ENCODE measurements at places on chromosomes 11 and 22.
A peak's percentile ranks its signal among the peaks of the same experiment; 100 is the strongest.

GRCh38 chr11:35747668-35748067 is 85.1 kb downstream of the TRIM44 start:
- DNase-seq: no peak

- no peak for DNase-seq
These were observed 22.7 kb downstream of the ARL14EP start for GRCh38 chr11:30345644-30346043.

- no peak for DNase-seq
These were observed 1.2 kb downstream of the ALDH3B1 start for GRCh38 chr11:68011051-68011943.

- no peak for DNase-seq
These were observed 9.6 kb downstream of the FAM118A start for GRCh38 chr22:45319324-45319685.

- no peak for DNase-seq
These were observed 164.6 kb downstream of the ETS1 start for GRCh38 chr11:128422576-128423370.

DNA sequence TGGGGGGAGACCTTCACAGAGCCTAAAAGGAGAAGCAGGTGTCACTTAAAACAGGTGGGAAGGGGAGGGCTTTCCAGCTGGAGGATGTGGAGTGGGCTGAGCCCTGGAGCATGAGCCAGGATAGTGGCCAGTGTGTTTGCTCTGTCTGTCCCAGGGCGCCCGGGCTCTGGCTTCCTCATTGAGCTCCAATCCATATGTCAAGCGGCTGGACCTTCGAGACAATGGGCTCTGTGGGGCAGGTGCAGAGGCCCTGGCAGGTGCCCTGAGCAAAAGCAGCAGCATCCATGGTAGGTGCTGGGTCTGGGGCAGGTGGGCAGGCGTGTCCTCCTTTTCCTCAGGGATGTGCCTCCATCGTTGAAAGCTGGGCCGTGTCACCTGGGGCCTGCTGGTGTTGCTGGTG is 2.0 kb downstream of the LRRC74B start:
- DNase-seq: no peak

DNA sequence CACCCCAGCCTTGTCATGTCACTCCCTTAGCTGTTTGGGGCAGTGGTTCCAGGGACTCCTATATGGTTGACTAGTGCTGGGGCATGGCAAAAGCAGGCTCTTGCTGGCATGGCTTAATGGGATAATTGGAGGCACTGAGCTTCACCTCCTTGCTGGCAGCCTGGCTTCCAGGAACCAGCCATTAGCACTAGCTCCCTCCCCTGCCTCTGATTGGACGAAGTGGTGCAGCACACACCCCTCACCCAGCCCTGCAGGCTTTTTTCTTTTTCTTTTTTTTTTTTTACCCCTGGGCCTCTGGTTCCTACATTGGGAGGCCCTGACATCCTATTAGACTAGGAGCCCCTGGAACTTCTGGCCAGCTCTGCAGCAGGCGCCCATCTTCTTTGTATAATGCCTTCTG is 18.6 kb downstream of the PHLDB1 start:
- no peak for DNase-seq

- DNase-seq: no peak
These were observed 80.6 kb downstream of the GRIA4 start for GRCh38 chr11:105690467-105690866.

DNA sequence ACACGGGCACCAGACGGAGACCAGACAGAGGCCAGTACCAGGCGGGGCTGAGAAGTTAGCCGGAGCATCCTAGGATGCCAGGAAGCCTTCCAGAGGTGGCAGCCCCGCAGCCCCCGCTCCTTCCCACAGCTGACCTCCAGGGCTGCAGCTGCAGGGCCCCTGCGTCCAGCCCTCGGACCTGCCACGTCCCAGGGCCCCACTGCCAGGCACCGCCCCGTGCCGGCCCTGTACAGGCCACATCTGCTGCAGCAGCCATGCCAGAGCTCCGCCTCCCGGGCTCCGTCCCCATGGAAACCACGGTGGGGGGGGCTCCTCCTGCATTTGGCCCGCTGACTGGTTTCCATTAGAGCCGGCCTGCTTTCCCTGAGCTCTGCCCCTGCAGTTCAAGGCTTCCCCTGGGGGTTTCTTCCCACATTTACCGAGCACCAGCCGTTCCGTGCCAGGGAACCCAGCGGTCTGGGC is 62.5 kb upstream of the PPARA start:
- peak; percentile 71 for DNase-seq

- no peak for DNase-seq
These were observed 27.6 kb upstream of the CEP295 start for GRCh38 chr11:93633835-93634234.

GRCh38 chr22:41660416-41660815 is 28.3 kb downstream of the SNU13 start:
- no peak for DNase-seq

DNA sequence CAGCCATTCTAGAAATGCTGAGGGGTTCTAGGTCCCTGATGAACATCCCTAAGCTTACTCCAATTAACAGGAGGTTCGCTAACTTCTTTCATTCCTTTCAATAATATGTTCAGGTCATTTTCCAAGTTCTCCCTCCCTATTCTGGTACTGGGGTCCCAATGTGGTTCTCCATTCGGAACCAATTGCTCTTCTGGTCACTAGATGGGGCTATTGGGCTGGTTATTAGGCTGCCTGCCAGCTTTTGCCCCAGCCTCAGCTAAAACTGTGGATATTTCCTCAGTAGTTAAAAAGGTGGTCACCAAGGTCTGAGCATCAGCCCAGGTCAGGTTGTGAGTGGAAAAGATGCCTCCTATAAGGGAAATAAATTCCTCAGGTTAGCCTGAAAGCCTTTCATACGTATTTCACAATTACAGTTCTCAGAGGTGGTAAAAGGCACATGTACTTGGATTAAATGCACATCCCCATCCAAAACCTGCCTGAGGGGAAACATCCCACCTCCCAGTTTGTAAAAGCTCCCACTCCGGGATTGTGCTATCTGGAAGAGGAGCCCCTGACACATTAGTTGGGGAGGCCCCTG is 161.1 kb upstream of the CCDC179 start:
- DNase-seq: peak; percentile 84

DNA sequence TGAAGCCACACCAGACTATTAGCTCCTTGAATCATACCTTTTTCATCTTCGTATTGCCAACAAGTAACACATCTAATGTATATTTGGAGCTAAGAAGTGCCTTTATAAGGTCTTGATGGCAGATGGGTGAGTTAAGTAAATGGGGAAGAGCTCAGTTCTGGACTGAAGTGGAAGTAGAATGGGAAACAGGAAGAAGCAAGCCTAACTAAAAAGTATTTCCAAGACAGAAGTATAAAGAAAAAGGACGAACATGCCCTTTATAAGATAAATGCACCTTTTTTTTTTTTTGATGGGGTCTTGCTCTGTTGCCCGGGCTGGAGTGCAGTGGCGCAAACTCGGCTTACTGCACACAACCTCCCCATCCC is 14.5 kb downstream of the CRTAM start:
- DNase-seq: no peak

- no peak for DNase-seq
These were observed 18.1 kb upstream of the ELF5 start for GRCh38 chr11:34531663-34532062.

- DNase-seq: no peak
These were observed 22.3 kb downstream of the KCNQ1 start for GRCh38 chr11:2466869-2467694.

- DNase-seq: no peak
These were observed 106.8 kb downstream of the ABTB2 start for GRCh38 chr11:34250732-34251588.

- peak; percentile 73 for DNase-seq
These were observed 92.6 kb downstream of the OR5AK2 start for GRCh38 chr11:57081356-57081755.

DNA sequence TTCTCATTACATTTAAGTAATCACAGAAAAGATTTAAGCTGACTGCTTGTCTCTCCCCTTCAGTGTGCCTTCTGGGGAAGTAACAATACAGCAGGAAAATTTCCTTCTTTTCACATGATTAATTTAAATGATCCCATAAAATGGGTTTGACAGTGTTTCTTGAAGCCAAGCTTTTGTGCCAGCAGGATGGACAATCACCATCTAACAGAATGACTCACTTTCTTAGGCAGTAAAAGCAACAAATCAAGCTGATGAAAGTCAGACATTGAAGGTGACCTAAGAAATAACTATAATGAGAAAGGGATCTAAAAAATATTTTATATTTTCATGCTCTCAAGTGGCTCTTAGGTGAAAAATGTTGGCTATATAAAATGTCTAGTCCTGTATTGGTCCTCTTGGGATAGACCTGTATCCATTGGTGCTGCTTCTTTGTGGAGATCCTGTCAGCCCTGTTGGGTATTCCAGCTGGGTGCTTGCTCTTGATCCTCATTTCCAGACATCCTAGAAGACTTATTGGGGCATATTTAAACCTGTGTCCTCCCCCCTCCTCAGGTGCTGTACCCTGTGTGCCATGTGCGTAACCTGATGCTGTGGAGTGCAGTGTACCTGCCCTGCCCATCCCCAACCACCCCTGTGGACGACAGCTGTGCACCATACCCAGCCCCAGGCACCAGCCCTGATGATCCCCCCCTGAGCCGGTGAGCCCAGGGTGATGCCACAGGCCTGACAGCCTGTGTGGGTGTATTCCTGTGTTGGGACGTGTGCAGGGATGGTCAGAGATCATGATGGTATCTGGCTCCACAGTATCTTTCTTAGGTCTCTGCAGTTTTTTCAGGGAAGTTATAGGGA is 62.7 kb upstream of the HORMAD2 start:
- DNase-seq: no peak

GRCh38 chr22:39685336-39686177 is 115.0 kb downstream of the CACNA1I start:
- no peak for DNase-seq

DNA sequence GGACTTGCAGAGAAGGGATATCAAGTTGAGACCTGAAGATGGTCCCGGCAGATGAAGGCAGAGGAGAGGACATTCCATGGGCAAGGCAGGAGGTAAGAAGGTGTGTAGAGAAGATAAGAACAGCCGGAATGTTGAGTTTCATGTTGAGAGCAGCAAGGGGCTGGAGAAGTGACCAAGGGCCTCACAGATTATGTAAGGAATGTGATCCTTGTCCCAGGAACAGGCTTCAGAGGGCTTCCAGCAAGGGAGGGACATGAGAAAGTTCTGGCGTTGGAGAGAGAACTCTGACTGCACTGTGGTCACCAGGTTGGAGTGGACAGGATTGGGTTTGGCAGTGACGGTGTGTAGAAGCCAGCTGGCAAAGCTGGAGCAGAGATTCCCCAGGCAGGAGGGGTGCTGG is 27.6 kb upstream of the PPFIA1 start:
- no peak for DNase-seq

- no peak for DNase-seq
These were observed 561.0 kb downstream of the SOX6 start for GRCh38 chr11:15795378-15795777.

GRCh38 chr11:125155100-125155444 is 9.5 kb upstream of the PKNOX2 start:
- no peak for DNase-seq

- no peak for DNase-seq
These were observed 9.7 kb upstream of the OR52J3 start for GRCh38 chr11:5036669-5037068.

DNA sequence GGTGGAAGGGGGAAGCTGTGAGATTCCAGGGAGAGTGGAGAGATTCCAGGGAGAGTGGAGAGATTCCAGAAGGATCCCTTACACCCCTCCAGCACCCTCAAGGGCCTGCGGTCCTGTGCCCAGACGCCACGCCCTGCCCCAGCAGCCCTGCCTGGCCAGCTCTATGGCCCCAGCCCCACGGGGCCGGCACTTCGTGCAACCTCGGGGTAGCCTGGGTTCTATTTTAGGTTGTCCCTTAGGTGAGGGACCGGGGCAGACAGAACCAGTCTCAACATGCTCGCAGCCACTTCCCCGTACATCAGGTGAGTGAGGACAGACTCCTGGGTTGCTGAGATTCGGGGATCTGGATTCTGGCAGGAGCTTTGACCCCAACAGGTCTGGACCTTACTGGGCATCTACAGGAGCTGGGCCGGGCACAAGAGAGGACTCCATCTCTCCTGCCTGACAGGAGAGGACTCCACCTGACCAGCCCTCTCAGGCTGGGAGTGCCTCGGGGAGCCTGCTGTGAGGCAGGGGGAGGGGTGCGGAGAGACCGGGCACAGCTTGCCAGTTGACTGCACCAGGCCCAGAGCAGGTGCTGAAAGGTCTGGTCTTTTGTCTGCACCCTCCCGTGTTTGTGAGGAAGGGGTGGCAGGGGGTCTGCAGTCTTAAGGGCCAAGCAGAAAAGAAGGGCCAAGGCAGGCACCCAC is 8.5 kb upstream of the ADORA2A start:
- no peak for DNase-seq

DNA sequence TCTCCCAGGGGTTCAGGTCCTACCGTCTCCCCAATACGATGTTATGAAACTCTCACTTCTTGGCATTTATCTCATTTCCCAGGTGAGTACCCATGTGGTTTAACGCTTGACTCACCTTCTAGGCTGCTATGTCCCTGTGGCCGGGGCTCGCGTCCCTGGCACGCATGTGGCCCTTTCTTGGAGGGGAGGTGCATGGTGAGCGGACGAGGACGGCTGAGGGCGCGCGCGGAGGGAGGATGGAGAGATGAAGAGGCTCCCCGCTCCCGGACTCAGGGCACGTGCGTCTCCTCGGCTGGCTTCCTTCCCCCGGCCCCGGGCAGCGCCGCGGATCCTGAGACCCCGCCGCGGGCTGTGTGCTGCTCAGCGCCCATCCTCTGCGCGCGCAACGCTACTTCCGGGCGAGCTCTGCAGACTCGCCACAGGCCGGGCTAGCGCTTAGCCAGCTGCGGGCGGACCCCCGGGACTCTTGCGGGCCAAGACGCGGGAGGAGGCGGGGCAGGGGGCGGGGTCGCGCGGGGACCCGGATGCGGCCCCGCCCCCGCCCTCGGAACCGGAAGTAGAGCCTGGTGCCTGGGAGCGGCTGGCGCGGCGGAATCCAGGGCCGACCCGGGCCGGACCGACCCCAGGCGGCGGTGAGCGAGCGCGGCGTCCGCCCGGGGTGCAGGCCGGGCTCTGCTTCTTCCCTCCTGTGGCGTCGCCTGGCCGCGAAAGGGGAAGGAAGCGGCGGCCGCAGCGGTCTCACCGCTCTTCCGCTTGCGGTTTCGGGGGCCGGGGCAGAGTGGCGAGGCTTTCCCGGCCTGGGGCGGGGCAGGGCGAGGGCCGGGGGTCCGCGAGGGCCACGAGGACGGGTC is at the start of gene CTTN:
TSS of gene CTTN (plus strand) at position 547 of the 851 bp plus-strand sequence. CDS start 8,769 bp downstream, outside the sequence.
- DNase-seq: peak; percentile 85

- no peak for DNase-seq
These were observed 732.6 kb upstream of the LUZP2 start for GRCh38 chr11:23764286-23764685.

- no peak for DNase-seq
These were observed 456 bp upstream of the PARVB start for GRCh38 chr22:44023404-44024287.

GRCh38 chr11:2780850-2781407 is 81.1 kb upstream of the KCNQ1OT1 start:
- DNase-seq: no peak

GRCh38 chr11:120304526-120304925 is 20.6 kb upstream of the TLCD5 start:
- no peak for DNase-seq
